Thoracic aorta (tissue), 2 donors: ENCODE measurements at places on chromosomes 5 and 9.

GRCh38 chr5:53438486-53439472 lies 41.6 kb upstream of the FST start:
- no peak for DNase-seq

GRCh38 chr9:114549697-114550330 lies 37.8 kb upstream of the ATP6V1G1 start:
- no peak for DNase-seq

- no peak for DNase-seq
Observed at GRCh38 chr9:77876091-77876490, 155.5 kb downstream of the GNAQ start.

- no peak for DNase-seq
Observed at GRCh38 chr5:387491-388265, 55.3 kb upstream of the EXOC3 start.

DNA sequence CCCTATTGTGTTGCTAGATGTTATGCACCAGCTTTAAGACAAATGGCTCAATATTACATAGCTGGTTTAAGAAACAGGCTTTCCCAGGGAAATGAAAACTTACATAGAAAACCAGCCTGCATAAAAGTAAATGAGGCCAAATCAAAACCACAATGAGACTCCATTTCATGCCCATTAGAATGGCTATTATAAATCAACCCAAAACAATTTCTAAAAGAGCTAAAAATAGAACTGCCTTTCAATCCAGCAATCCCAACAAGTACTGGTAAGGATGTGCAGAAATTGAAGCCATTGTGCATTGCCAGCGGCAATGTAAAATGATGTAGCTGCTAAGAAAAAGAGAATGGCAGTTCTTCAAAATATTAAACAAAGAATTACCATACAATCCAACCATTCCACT lies 1170.0 kb upstream of the CDH9 start:
- DNase-seq = no peak

DNA sequence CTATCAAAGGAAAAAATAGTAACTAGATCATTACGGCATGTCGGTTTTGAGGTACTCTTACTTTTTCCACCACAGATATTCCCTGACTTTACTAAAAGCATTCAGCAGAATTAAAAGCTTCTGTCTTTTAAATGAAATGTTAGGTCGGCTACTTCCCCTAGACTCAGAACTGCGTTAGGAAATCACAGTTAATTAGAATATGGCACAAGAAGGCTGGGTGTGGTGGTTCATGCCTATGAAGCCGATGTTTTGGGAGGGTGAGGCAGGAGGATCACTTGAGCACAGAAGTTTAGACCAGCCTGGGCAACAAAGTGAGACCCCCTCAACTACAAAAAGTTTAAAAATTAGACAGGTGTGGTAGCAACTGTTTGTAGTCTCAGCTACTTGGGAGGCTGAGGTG lies 24.4 kb downstream of the CEMIP2 start:
- no peak for DNase-seq

DNA sequence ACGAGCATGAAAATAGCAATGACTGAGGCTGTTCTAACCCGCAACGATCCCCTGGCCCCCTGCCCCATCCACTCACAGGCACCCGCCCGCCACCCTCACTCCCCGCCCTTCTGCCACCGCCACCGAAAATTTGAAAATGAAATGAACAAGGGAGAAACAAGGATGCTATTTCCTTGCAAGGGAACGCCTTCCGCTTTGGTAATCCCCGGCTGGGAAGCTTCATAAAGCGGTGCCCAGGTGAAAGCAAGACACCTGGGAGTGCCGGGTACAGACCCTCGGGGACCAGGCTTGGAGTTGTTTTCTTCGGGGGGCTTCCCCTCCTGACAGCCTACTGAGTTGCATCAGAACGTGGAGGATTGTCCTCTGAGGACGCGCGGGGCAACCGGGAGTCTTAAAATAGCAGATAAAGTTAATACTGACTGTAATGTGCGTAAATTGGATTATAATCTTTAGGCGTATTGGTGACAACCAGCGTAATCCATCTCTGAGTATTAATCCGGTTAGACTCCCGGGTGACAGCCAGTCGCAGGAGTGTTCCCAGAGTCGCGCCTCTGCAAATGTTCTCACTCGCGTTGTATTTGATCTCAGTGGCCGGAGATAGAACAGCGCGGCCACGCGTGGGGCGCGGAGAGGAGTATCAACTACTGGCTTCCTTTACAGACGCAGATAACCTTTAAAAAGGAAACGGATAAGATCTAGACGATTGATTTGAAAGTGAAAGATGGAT lies 885 bp upstream of the MLLT3 start:
- no peak for DNase-seq

DNA sequence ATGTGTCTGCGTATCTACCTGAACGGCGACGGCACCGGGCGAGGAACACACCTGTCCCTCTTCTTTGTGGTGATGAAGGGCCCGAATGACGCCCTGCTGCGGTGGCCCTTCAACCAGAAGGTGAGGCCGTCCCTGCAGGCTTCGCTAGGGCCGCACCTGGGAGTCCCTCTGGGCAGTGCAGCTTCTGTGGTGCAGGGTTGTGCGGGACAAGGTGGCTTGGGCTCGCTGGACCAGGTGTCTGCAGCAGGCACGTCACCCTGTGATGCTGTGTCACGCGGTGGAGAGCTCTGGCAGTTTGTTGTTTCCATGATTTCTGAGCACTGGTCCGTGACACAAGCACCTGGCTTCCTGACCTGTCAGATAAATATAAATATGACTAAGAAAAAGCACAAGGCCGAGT lies 20.7 kb downstream of the FBXW5 start:
- no peak for DNase-seq

DNA sequence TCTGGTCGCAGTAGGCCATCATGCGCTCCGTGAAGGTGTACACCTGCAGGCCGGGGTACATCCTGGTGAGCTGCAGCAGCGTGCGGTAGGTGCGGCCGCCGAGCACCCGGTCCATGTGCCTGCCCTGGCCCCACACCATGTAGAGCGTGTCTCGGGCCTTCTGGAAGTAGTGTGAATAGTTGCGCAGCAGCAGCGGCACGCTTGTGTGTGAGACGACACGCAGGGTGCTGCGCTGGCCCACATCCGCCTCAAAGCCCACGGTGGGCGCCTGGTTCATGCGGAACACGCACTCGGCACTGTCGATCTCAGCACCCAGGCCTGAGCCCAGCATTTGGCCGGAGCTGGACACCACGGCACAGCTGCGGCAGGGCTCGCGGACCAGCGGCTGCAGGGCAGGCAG lies 4.5 kb downstream of the ST6GALNAC4 start:
- DNase-seq = no peak

- DNase-seq = no peak
Observed at GRCh38 chr5:6961837-6962635, 248.8 kb downstream of the TENT4A start.

GRCh38 chr5:19546521-19546920 lies 441.5 kb downstream of the CDH18 start:
- DNase-seq = no peak

GRCh38 chr9:27073841-27074728 lies 34.9 kb upstream of the TEK start:
- no peak for DNase-seq

GRCh38 chr5:1004461-1005248 lies 3.9 kb upstream of the NKD2 start:
- DNase-seq = peak; percentile 10

DNA sequence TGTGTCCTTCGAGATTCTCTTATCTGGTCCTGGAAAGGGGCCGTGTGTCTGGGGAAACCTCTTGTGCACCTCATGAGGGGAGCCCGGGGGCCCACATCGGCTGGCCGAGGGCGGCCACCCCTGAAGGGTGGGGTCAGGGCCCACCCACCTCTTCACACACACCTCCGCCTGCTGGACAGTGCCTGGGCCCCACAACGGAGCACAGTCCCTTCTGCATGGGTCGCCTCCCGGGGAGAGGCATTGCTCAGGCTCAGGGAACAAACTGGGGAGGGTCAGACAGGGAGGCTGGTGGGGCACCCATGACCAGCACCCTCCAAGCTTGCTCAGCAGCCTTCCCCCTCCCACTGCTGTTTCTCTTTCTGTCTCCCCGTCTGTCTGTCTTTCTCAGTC lies 1.3 kb upstream of the LRRC14B start:
- no peak for DNase-seq

- DNase-seq = no peak
Observed at GRCh38 chr9:132350861-132351315, 3.9 kb downstream of the SETX start.

DNA sequence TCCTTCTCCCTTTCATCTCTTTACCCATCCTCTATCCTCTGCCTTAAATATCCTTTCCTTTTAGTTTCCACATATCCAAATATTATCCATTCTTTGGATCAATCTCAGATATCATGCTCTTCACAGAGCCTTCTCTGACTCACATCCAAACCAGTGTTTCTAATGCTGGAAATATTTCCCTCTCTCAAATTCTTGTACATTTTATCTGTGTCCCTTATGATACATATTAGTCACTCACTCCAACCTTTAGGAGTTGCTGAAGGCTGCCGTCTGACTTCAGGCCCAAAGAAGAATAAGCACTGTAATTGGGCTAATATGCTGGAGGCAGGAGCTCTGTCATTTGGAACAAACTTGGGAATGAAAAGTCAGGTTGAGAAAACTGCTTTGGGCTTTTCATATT lies 156.4 kb upstream of the RUSC2 start:
- no peak for DNase-seq

DNA sequence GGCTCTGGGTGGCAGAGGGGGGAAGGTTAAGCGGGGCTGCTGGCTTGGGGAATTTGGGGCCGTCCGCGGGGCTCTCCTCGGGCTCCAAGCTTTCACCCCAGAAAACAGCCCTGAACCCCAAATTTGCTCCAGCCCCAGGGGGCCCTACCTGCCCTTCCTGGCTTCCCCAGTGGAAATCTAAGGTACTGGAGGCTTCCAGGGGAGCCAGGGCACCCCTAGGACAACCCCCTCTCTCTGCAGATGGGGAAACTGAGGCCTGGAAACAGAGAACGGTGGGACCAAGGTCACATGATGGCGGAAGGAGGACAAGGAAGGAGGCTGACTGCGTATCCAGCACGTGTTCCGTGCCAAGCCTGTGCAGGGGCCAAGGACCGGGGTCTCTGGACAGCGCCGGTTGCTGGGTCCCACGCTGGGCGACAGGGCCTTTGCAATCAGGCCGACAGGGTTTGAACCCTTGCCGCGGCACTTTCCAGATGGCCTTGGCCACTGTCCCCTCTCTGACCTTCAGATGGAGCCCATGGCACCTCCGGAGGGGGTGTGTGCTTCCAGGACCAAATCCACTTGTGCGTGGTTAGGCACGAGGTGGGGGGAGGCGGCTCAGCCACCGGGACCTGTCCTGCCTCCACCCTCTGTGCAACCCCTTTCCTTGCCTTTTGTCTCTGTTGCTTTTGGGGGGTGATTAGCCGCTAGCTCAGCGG lies 183.1 kb downstream of the C9orf50 start:
- no peak for DNase-seq

DNA sequence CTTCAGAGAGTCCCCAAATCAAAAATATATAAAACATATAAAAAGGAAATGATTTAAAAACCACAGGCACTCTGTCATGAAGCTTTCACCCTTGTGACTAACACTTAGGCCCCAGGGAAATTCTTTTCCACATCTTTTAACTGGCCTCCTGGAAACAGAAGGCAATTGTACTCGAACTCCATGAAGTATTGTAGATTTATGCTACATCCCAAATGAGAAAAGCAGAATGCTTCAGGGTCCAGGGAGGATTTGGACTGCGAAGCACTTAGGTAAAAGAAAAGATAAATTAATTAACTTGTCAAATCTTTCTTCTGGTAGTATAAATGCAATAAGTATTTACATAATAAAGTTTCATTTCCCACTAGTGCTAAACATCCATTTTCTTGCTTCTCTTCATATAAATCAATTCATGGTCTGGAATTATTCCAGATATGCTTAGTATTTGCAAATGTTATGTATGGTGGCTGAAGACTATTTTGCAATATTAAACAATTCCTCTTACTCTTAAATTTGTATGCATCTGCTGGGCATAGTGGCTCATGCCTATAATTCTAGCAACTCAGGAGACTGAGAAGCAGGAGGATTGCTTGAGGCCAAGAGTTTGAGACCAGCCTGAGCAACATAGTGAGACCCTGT lies 64.9 kb upstream of the ELL2 start:
- DNase-seq = no peak

DNA sequence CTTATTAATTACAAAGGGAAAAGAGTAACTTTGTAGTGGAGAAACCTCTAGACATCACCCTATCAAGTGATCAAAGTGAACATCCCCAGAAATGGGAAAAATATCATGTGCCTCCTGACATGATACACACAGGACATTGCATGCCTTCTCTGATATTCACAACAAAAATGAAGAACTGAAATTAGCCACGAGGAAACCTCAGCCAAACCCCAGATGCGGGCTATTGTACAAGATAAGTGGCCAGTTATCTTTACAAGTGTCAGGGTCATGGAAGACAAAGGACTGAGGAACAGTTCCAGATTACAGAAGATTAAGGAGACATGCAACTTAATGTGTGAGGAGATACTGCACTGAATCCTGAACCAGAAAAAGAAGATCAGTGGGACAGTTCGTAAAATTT lies 23.8 kb upstream of the NPM1 start:
- no peak for DNase-seq

- DNase-seq = no peak
Observed at GRCh38 chr9:13615660-13616490, 336.4 kb upstream of the MPDZ start.

GRCh38 chr5:75571547-75571946 lies 39.7 kb upstream of the ANKDD1B start:
- DNase-seq = no peak

DNA sequence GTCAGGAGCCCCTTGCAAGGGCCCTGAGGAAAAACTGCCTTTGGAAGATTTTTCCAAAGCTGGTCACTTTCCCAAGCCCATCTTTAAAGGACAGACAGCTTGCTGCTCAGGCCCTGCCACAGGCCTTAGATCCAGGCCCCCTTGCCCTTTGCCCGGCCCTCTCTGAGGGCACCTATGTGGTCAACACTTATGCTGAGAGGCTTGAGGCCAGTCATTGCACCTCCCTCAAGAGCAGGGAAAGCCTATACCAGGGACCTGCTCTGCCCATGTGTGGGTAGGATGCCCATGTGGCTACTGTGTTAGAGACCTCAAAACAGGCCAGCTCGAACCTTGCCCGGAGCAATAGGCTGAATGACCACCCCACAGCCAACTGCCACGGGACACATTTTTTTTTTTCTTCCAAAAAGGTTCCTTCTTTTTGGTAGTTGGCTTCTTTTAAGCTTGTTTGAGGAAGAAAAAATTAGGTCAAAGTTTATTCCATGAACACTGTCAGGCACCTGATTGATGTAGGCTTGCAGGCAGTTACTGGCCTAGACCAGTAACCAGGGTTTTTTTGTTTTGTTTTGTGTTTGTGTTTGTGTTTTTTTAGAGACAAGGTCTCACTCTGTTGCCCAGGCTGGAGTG lies 3.8 kb downstream of the TCF7 start:
- no peak for DNase-seq

GRCh38 chr5:60323596-60323995 lies 376.4 kb downstream of the DEPDC1B start:
- DNase-seq = no peak

- no peak for DNase-seq
Observed at GRCh38 chr9:114372921-114373448, 14.8 kb downstream of the AKNA start.
